ENCODE measurements at places on chromosomes 4 and X. TPM values are rescaled to one million over a fixed set of nuclear protein-coding genes. Genes with fewer than 3 reads are reported as not detected.
A peak's percentile ranks its signal among the peaks of the same experiment; 100 is the strongest.

DNA sequence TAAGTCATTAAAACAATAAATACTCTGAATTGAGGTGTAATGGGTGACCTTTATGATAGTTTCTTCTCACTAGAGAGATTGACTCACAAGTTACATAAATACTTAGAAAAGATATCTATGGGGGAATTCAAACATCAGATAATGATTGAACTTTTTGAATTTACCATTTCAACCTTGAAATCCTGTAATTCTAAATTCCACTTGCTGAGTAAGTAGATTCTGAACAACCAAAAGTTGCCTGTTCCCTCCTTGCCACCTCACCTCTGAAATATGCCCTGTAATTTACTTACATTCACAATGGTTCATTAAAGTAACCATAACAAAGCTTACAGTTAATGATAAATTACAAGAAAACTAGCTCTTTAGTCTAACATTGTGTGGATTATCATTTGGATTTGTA is 43.3 kb upstream of the SLC39A8 start:
- no peak for DNase-seq
- H3K36me3 ChIP-seq, result no peaks in the 10 kb centered on the region
- H3K27me3 ChIP-seq, result no peaks in the 10 kb centered on the region
- H3K27ac ChIP-seq, result no peak overlapping the region
- no peak overlapping the region for H3K4me3 ChIP-seq

- peak overlapping the region; percentile 77 for H3K27ac ChIP-seq
- H3K27me3 ChIP-seq, result no peaks in the 10 kb centered on the region
- no peak overlapping the region for H3K4me3 ChIP-seq
- H3K4me1 ChIP-seq, result peaks cover 31% of the 10 kb centered on the region
- DNase-seq, result no peak
These were observed 21.4 kb upstream of the RBPJ start for GRCh38 chr4:26299254-26299882.

DNA sequence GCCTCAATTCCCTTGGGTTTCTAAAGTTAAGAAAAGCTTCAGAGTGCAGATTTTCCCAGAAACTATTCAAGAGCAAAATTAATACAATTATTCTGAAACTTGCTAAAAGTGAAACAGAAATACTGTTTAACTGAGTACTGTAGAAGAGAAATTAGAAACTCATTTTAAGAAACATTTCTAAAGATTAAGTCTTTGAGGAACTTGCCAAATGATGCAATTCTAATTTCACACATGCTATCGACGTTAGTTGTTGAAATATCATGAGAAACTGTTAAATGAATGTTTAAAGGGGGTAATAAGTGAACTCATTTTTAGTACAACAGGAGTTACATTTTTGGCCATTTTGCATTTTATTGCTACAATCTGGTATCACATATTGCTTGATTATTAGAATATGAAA is 125.3 kb upstream of the MAOA start:
- H3K27ac ChIP-seq, result no peak overlapping the region
- H3K4me3 ChIP-seq, result no peak overlapping the region
- H3K36me3 ChIP-seq, result no peaks in the 10 kb centered on the region

Gene SHOX
- not detected for total RNA-seq

Gene HELT
- total RNA-seq, result not detected
